ENCODE measurements at places on chromosomes 1 and 21. TPM values are rescaled to one million over a fixed set of nuclear protein-coding genes. Genes with fewer than 3 reads are reported as not detected.

SLFNL1 gene
- 0.19 TPM for total RNA-seq

- DNase-seq: no peak
These were observed 35.0 kb downstream of the BATF3 start for GRCh38 chr1:212664409-212665199.

OR10J1 gene
- not detected for total RNA-seq

DNA sequence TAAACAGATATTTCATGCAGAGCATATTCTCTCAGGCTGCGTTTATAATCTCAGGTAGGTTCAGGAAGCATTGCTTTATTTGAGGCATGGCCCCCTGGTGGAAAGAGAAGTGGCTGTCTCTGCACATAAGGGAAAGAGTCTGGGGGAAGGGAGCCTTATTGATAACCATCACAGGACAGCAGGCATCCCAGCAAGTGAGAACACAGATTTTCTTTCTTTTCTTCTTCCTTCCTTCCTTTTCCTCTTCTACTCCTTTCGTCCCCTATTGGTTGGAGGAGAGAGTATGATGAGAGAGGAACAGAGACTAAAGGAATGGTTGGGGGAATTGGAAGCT, 21.9 kb downstream of the TSNAX start:
- DNase-seq: no peak

GPR161 gene
- total RNA-seq: 2.5 TPM

- no peak for DNase-seq
These were observed 60.0 kb upstream of the SSX2IP start for GRCh38 chr1:84750110-84750730.

TTC24 gene
- total RNA-seq: 12.9 TPM

PLPP3 gene
- 30.8 TPM for total RNA-seq

CFAP45 gene
- total RNA-seq: 0.52 TPM

DIRAS3 gene
- total RNA-seq: 1.2 TPM

PROK1 gene
- total RNA-seq: 0.19 TPM

DNA sequence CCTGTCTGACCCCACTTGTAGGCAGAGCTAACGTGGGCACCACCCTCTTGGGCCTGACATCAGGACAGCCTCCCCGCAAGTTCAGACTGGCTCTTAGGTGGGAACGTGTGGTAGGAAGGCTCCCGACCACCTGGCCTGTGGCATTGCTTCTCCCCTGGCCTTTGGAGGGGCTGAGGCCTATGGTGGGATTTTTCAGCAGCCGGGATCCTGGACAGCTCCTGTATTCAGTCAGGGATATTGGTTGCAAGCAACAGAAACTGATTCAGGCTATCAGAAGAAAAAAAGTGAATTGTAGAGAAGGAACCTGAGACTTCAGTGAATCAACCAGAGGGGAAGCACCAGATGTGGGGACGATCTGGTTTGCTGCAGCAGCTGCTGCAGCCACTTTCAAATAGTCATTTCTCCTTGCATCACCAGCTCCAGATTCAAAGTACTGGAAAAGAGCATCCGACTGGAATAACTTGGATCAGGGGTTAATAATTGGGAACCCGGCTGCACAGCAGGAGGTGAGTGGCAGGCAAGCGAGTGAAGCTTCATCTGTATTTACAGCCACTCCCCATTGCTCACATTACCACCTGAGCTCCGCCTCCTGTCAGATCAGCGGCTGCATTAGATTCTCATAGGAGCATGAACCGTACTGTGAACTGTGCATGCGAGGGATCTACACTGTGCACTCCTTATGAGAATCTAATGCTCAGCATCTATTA, 5.9 kb downstream of the RNF186 start:
- DNase-seq: no peak

DNA sequence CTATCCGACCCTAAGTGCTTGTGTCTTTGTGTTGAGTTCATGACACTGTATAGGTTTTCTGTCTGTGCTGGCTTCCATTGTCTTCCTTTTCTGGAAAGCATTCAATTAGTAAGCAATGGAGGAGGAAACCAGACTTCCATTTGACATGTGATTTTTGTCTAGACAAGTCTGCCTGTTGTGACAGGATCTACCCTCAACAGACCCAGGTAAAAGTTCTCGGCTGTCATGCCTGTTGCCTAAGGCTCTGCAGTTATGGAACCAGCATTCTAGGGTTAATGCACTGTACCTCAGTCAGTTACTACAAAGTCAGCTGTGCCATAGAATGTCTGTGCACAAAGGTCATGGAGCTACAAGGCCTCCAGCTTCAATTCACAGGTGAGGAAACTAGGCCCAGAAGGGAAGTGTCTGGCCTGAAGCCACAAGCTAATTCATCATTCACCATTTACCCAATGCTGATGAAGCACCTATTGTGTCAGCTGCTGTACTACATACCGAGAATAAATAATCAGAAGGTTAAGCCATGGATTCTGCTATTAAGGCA, 72.3 kb downstream of the PLPP3 start:
- DNase-seq: no peak

DNA sequence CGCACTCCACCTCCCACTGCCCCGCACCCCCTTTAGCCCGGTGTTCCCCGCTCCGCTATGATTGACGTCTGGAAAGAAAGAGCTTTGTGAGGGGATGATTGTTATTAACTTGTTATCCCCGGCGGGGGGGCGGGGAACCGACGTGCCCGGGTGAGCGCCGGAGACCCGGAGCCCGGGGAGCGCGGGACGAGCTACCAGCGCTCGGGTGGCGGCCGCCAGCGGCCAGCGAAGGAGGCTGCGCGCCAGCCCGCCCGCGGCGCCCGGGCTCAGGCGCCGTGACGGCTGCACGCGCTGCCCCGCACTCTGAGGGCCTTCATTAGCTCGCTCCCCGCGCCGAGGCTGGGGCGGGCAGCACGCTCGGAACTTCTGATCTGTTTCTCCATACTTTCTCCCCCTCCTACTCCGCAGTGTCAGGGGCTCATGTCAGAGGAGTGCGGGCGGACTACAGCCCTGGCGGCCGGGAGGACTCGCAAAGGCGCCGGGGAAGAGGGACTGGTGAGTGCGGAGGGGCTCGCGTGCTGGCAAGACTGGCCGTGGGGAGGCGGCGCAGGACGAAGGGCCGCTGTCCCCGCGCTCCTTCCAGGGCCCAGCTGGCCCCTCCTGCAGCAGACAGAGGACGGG, 2.1 kb downstream of the LHX8 start:
- DNase-seq: no peak

DNA sequence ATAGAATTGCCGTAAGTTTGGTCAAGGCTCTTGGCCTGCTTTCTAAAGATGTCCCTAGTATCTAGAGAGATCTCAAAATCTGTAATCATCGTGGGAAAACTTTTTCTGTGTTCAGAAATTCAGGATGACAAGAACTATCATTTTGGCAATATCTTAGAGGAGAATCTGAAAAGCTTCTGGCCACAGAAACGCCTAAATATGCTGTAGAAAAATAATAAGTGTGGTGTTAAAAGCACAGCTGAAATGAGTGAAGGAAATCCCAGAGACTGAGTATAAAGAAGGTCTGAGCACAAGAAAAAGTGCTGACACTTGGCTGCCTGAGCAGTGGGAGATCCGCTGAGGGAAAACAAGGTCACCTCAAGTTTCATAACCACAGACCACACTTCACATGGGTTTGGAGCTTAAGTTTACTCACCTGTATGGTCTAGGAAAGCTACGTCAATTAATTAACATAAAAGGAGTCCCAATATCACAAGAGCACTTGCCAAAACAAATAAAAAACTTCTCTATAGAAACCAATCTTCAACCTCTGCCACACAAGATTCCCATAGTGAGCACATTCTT, 235.2 kb upstream of the IRF2BP2 start:
- peak; percentile 48 for DNase-seq

GRCh38 chr1:71920556-71920955, 361.8 kb downstream of the NEGR1 start:
- no peak for DNase-seq

TNFRSF1B gene
- 19.1 TPM for total RNA-seq

- no peak for DNase-seq
These were observed 75.6 kb upstream of the ROR1 start for GRCh38 chr1:63698001-63698838.

SLC45A1 gene
- total RNA-seq: 0.09 TPM

- DNase-seq: no peak
These were observed at the start of gene MSH4 for GRCh38 chr1:75796376-75797272. MSH4 (plus strand) TSS chr1:75796882; CDS start chr1:75796986, 104 bp downstream.

DNA sequence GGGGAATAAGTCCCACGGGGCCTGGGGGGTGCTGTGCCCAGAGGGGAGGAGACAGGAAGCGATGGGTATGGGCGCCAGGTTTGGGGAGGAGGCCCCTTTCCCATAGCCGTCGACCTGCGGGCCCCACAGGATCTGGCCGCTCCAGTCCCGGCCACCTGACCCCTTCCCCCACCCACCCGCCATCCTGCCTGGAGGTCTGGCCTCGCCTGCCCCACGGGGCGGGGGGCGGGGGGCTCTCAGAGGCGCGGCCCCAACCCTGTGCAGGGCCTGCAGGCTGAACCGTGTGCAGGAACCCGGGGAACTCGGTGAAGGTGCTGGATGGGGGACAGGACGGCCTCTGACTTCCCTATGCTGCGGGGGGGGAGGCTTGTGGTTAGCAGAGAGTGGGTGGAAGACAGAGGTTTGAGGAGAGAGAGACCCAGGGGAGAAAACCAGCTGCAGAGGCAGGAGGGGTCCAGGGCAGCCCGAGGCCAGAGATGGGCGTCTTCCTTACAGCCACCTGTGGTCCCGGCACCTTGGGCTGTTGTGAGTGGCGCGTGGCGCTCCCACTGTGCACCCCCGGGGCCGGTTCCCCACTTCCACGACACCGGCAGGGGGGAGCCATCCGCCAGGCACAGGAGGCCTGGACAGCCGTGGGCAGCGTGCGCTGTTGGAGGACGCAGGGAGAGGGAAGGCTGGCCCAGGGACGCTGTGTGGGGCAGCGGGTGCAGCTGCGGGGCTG, 2.5 kb upstream of the TNFRSF18 start:
- DNase-seq: no peak

KRTAP21-2 gene
- not detected for total RNA-seq

DNA sequence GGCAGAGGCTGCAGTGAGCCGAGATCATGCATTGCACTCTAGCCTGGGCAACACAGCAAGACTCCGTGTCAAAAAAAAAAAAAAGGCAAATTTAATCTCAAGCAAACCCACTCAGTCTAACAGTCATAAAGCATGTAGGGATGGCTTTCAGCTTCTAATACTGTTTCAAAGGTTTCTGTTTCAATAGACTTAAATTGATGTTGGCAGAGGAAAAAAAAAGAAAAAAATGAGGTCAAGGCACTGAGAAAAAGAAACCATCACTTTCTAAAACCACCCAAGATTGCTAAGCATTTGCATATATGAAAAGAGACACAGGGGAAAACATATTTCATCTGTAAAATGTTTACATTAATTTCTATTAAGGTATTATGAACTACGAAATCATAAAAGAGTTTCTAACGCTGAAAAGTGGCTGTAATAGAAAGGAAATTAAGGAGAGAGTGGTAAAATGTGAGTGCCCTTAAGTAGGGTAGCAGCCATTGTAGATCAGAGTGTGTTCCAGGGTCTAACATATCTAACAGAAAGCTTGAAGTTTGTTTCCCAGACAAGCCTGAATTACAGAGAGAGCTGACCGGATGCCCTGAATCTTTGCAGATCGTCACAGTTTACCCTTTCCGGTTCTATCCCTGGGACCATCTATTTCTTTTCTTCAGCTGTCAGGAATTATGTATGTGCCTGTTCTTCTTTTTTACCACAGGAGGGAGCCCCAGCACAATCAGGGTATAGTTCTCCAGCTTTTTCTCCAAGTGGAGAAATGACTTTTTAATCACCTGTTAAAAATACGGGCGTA, 70.0 kb downstream of the PLD5 start:
- DNase-seq: no peak

TLR5 gene
- total RNA-seq: 3.5 TPM

DNA sequence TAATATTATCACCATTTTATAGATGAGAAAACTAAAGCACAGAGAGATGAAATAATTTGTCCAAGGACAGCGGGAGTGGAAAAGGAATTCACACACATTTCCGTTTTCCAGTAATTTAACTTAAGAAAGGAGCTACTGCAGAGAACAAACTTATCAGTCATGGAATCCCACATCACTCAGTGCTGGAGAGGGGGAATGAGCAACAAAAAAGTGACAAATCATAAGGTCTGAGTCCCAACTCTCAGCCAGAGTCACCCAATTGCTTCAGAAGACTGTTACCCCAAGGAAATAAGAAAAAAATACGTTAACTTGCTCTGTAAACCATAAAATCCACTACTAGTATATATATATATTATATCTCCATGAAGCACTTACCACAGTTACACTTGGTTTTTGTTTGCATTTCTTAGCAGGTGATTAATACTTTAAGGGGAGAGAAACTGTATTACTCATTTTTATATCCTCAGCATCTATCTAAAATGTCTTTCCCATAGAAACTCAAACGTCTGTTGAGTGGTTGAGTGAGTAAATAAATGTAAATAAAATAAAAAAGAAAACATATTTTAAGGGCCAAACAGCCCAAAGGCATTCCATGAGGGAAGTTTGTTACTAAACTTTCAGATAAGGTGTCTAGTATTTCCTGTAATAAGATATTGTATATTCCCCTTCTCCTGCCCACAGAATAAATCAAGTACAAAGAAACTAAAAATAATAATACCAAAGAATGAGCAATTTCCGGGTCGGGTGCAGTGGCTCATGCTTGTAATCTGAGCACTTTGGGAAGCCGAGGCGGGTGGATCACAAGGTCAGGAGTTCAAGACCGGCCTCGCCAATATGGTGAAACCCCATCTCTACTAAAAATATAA, 76.8 kb downstream of the SLC45A1 start:
- DNase-seq: no peak

PTAFR gene
- 4.9 TPM for total RNA-seq

DNA sequence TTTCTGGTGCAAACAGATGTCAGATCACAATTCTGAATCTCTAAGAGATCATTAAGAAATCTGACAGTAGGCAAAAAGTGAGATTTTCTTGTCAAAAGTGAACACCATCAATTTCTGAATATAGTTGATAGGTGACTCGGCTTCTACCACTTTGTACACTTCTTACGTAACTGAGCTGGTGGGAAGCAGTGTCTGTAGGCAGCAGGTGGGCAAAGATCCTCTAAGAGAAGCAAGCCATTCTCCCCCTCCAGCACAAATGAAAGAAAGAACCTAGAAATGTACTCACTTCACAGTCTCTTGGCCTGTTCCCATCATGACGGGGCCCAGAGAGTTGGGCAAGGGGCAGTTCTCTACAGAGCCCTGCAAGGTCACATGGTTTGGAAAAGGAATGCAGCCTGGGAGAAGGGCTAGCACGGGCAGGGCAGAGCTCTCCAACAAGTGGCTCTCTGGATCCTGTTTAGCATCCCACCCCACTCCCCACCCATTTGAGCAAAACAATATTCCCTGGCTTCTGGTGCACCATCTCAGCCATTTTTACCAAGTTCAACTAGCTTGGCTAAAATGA, 412.6 kb downstream of the LTN1 start:
- no peak for DNase-seq

SPRR2B gene
- not detected for total RNA-seq

- DNase-seq: no peak
These were observed 68.0 kb upstream of the AKT3 start for GRCh38 chr1:243917863-243918565.

LCE3E gene
- not detected for total RNA-seq

Data from thymus (tissue), 14 donors.